ENCODE measurements at places on chromosomes 16 and 17. TPM values are rescaled to one million over a fixed set of nuclear protein-coding genes. Genes with fewer than 3 reads are reported as not detected.

The CHRNE gene
- 0.98 TPM for total RNA-seq

DNA sequence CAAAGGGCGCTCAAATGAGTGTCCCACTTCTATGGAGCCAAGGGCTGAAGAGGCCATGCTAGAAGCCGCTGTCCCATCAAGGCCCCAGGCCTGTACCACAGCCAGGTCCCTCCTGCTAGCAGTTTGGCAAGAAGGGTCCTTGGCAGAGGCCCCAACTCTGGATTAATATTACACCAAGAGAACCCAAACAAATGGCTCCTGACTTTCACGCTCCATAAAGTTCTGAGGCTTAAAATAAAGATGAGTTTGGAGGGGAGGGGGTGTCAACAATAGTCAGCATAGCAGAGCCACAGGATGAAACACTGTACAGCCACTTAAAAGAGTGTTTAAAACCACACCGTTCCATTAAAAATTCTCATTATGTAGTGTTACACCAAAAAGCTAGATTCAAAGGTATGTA is 30.5 kb downstream of the CUEDC1 start:
- H3K27ac ChIP-seq: no peak overlapping the region
- H3K36me3 ChIP-seq: no peaks in the 10 kb centered on the region
- peaks cover 54% of the 10 kb centered on the region for H3K4me1 ChIP-seq
- H3K4me3 ChIP-seq: no peak overlapping the region
- DNase-seq: no peak
- H3K27me3 ChIP-seq: no peaks in the 10 kb centered on the region

- H3K36me3 ChIP-seq: no peaks in the 10 kb centered on the region
- no peaks in the 10 kb centered on the region for H3K27me3 ChIP-seq
- no peak for DNase-seq
These were observed 6.1 kb downstream of the ARHGAP27 start for GRCh38 chr17:45426561-45426960.

- H3K27ac ChIP-seq: no peak overlapping the region
- H3K4me1 ChIP-seq: peaks cover 8% of the 10 kb centered on the region
- no peak for DNase-seq
These were observed 34.5 kb downstream of the TBC1D16 start for GRCh38 chr17:80000981-80001775.

The G6PC1 gene
- not detected for total RNA-seq

The KRTAP4-4 gene
- not detected for total RNA-seq

DNA sequence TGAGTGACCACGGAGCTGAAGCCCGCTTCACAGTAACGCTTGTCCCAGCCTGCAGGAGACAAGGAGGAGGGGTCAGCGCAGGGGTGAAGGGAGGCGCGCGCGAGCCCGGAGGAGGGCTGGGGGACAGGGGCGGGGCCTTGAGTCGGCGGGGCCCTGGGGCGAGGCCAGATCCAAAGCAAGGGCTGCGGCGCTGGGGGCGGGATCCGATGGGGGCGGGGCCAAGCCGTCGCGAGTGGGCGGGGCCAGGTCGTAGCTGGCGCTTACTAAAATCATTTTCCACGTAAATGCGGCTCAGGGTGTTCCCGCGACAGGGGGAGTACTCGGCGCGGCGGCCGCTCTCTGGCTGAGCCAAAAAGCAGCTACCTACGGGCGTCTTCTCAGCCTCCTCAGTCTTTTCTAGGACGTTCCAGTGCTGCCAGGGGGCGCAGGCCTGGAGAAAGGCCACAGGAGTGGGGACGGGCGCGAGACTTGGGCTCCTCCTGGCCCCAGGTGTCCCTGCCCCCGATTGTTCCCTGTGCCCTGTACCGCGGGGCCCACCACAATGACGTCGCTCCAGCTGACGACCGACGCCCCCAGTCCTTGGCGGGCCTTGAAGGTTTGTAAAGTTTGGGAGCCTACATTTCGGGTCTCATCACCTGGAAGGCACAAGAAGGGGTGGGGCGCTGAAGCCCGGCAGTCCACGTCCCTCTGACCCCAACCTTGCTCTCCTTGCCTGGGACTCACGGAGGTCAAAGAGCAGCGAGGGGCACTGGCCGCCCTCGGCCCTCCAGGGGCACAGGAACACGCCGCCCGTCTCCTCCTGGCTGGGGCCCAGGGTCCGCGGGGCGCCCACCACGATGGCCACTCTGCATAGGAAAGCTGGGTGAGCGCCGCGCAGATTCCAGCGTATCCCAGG is 3.9 kb downstream of the ITGA2B start:
- peak; percentile 91 for DNase-seq
- H3K4me1 ChIP-seq: peaks cover 10% of the 10 kb centered on the region
- H3K4me3 ChIP-seq: peak overlapping the region; percentile 45
- no peaks in the 10 kb centered on the region for H3K36me3 ChIP-seq

DNA sequence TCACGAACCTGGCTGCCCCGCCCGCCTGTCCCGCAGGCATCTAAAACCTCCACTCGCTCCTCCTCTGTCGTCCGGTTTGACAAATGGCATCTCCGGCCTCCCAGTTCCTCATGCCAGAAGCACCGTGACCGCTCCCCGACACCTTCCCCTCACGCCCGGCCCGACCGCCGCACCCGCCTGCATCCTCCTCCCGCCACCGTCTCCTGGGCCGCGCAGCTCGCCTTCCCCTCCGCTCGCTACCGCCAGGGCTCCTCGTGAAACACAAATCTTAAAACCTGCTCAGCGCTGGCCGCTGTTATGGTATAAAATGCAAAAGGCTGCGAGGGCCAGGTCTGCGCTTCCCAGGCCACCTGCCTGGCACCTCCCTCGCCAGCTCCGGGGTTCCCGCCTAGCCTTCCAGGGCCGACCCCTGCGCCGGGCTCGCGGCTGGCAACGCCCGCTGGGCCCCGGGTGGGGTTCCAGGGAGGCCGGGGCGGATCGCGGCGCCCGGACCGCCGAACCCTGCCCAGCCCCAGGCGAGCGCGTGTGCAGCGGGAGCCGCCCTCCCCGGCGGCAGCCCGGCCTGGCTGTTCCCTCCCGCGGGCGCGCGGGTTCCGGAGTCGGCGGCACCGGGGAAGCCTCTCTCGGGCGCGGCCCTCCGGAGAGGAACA is 488 bp downstream of the SPSB3 start:
- peaks cover 29% of the 10 kb centered on the region for H3K36me3 ChIP-seq
- no peaks in the 10 kb centered on the region for H3K27me3 ChIP-seq
- DNase-seq: no peak
- peak overlapping the region; percentile 80 for H3K4me3 ChIP-seq

The RNF112 gene
- total RNA-seq: 1.6 TPM

- H3K27ac ChIP-seq: peak overlapping the region; percentile 76
- DNase-seq: no peak
- H3K4me1 ChIP-seq: peaks cover 67% of the 10 kb centered on the region
- H3K36me3 ChIP-seq: peaks cover 16% of the 10 kb centered on the region
These were observed 12.2 kb downstream of the HIC1 start for GRCh38 chr17:2067048-2067561.

GRCh38 chr17:66953630-66954020 is 10.9 kb upstream of the CACNG4 start:
- no peaks in the 10 kb centered on the region for H3K27me3 ChIP-seq
- no peaks in the 10 kb centered on the region for H3K36me3 ChIP-seq
- H3K4me1 ChIP-seq: no peaks in the 10 kb centered on the region
- no peak overlapping the region for H3K27ac ChIP-seq
- no peak for DNase-seq

DNA sequence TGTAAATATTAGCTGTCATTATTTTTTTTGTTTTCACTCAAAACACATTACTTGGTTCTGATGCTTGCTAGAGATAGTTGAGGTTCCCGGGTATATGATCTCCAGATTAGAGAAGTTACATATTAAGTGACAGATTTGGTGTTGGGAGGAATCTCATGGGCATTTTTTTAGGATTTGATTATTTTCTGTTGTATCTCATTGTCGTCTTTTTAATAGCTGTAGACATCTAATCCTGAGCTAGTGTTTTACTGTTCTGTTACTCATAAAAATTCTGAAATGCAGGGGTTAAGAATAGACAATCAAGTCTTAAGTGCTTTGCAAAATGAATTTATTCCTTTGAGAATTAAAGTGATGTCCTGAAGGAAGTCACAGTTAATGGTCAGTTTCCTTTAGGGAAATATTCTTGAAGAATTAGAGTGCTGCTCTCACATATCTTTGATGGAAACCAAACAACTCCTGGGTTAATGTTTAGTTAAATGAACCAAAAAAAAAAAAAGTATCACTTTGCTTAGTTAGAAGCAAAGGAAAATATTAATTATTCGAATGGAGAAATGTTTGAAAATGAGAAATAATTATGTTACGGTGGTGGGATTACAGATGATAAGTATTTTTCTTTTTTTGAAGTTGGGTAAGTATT is 251.7 kb upstream of the CACNG5 start:
- no peak overlapping the region for H3K4me3 ChIP-seq
- no peaks in the 10 kb centered on the region for H3K27me3 ChIP-seq
- H3K27ac ChIP-seq: no peak overlapping the region
- H3K36me3 ChIP-seq: no peaks in the 10 kb centered on the region
- DNase-seq: no peak

The CCL3 gene
- total RNA-seq: 9.9 TPM

DNA sequence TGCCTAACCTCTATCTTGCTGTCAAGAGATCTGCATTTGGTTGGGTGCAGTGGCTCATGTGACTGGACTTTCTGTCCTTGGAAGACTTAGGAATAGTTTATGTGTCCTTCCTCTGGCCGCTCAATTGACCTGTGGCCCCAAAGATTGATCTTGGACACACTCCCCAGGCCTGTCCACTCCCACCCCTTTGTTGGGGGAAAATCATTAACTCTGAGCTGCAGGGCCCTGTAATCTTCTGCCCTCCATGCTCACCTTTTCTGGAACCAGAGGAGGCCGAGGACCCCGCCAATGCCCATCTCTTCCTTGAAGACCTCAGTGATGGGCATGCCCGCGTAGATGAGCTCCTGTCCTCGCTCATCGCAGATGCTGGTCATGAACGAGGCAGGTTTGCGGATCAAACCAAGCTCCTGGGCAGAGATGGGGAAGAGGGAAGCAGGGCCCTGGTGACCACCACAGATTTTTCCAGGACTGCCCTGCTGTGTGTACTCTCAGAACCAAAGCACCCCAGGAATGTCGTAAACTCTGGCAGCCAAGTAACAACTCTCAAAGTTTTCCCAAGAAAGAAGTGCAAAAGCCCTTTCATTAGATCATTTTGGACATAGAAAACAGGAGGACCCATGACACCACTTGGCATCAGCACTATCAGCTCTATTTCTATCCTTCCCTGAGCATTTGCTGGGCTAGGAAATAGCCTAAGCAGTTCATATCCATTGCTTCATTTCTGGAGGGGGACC is 8.5 kb upstream of the KLHL11 start:
- DNase-seq: peak; percentile 27
- no peaks in the 10 kb centered on the region for H3K27me3 ChIP-seq
- H3K4me1 ChIP-seq: no peaks in the 10 kb centered on the region
- no peak overlapping the region for H3K4me3 ChIP-seq

- peak overlapping the region; percentile 58 for H3K4me3 ChIP-seq
- no peaks in the 10 kb centered on the region for H3K27me3 ChIP-seq
- H3K4me1 ChIP-seq: peaks cover 23% of the 10 kb centered on the region
- peak overlapping the region; percentile 14 for H3K27ac ChIP-seq
- no peak for DNase-seq
- H3K36me3 ChIP-seq: no peaks in the 10 kb centered on the region
These were observed 796 bp downstream of the NT5M start for GRCh38 chr17:17303847-17304490.

The INCA1 gene
- total RNA-seq: 4.5 TPM

DNA sequence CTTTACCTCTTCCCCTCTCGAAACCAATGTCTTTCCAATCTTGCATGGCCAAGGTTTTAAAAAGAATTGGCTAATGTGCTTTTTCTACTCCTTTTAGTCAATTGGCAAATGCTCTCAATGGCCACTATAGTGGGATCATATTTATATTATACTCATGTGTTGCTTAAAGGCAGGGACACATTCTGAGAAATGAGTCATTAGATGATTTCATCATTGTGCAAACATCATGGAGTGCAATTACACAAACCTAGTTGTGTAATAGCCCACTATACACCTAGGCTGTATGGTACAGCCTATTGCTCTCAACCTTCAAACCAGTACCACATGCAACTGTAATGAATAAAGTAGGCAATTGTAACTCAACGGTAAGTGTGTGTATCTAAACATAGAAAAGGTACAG is 180.9 kb downstream of the HS3ST3A1 start:
- no peak overlapping the region for H3K4me3 ChIP-seq
- no peak for DNase-seq
- H3K36me3 ChIP-seq: no peaks in the 10 kb centered on the region
- peak overlapping the region; percentile 52 for H3K27ac ChIP-seq

DNA sequence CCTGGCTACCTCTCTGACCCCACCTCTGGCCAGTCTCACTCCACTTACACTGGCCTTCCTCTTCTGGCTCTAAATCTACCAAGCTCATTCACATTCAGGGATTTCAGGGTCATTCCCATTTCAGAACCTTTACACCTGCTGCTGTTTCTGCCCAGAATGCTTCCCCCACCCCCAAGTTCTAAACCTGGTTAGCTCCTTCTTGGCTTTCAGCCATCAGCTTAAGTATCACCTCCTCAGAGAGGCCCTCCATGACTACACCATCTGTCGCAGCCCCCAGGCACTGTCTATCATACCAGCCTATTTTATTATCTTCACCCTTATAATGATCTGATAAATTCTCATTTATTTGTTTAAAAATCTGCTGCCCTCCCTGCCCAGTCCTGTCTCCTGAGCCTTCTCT is 23.3 kb upstream of the NGFR start:
- peaks cover 6% of the 10 kb centered on the region for H3K4me1 ChIP-seq
- H3K27me3 ChIP-seq: peaks cover 61% of the 10 kb centered on the region
- H3K27ac ChIP-seq: no peak overlapping the region

Measured in upper lobe of right lung (tissue), 1 donor.